ENCODE measurements at places on chromosomes 1 and 21.

- DNase-seq = no peak
Observed at GRCh38 chr1:156136970-156137483, 16.4 kb upstream of the SEMA4A start.

DNA sequence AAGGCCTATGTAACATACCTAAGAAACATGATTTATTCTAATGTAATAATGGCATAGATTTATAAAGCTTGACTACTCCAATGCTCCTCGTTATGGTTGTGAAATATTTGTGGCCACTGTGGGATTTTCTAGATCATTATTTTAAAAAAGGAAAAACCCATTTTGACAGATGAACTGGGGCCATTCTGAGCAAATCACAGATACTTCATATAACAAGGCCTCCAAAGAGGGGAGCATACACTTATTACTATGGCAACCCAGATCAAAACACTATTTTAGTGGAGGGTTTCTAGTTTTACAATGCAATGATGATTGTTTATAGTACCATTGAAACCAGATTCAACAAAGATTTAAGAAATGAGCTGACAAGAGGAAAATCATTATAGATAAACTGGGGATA lies 346.6 kb downstream of the ZNF326 start:
- DNase-seq = no peak

GRCh38 chr1:65817891-65818290 lies 25.2 kb downstream of the PDE4B start:
- no peak for DNase-seq

GRCh38 chr1:195898373-195898772 lies 709.9 kb downstream of the KCNT2 start:
- no peak for DNase-seq

- no peak for DNase-seq
Observed at GRCh38 chr1:87814573-87814972, 485.9 kb downstream of the LMO4 start.

DNA sequence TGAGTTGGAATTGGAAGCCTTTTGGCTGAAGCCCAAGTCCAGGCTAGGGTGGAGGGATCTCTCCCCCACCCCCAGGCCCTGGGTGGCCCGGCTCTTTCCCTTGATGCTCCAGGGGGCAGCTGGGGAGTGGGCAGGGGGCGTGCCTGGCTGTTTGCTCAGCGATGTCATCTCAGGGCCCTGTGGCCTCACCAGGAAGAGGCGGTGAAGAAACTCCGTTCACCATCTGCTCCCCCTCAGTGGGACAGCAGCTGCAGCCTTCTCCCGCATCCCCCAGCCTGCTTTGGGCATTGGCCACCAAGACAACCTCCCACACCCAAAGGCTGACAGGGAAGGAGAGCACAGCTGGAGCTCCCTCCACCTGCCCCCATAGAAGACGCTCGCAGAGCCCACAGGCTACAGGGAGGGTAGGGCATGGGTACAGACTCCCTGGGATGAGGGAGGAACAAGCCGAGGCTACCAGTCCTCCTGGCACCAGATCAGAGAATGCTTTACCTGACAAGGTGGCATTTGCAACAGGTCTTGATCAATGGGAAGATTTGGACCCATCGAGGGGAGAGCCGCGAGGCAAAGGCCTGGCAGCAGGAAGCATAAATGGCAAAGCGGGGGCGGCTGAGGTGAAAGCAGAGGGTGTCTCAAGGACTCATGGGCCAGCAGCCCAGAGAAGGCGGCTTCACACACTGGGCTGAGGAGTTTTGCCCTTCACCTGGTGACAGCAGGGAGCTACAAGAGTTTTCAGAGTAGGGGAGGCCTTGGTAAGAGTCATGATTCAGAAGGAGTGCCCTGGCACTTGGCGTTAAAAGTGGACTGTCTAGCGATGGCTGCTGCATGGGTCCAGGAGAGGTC lies 6.5 kb upstream of the GUCA2A start:
- DNase-seq = no peak

GRCh38 chr1:196148367-196148970 lies 459.8 kb downstream of the KCNT2 start:
- no peak for DNase-seq

DNA sequence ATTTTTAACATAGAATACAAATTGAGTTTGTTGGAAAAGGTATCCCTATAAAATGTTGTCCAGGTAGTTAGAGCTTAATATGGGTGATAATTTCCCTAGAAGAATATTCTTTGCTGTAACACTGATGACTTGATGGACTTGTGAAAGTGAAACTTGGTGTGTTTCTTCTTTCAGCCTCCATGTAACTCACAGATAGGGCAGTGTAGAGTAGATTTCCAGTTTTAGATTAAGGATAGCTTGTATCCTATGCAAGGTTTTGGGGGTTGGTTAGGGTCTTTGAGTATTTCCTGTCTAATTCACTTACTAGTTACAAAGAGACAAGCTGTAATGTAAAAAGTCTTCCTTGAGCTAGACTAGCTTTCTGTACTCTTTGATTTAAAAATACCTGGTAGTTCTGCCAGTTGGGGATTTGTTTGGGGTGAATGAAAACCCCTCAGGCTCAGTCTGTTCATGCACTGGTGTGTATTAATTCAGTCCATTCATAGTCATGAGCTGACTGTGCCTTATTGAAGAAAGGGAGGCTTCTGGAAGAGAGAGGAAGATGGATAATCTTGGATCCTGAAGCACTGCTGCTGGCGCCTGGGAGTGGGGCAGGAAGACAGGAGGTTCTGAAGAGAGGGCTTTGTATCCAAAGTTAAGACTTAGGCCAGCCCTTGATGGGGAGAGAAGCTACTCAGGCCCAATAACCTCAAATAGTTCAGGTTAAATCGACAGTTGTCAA lies 83.6 kb downstream of the CAMTA1 start:
- no peak for DNase-seq

DNA sequence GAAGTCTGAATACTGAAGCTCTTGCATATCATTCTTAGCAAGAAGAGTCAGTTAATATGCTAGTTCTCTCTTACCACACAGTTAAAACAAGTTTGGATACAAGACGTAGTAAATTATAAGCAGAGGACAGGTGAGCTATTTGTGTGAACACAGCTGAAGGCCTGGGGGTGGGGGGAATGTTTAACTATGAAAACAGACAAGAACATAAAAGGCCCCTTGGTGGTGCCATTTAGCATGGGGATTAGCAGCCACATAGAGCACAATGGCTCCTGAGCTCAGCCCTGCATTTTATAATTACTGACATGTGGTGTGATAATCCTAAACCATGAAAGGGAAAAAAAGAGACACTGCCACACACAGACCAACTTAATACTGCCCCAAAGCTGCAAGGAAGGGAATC lies 94.8 kb downstream of the TGFBR3 start:
- no peak for DNase-seq

DNA sequence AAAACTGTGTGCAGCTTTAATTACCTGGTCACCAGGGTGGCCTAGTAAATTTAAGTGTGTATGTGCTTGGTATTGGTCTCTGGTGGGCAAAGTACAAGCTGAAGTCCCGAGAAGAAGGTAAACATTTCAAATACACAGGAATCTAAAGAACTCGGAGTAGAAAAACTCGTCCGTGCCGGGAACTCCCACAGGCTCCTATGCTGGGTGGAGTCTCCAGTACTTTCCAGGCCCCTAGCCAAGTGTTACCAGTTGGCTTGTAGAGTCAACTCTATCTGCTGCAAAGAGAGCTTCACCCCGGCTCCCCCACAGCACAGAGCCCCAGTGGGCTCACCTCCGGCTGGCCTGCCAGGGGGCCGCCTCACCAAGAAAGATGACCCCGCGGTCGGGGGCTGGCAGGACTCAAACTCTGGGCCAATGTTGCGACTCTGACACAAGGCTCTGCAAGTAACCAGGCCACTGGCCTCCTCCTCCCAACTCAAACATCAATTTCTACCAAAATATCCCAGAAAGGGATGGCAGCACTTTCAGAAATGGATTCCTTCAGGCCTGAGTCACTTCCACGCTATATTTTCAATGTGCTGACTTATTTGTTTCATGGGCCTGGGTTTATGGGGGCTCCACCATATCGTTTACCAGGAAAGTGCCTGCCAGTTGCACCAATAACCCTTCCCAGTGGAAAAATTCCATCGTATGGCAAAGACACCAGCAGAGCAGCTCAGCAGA lies 73.9 kb downstream of the SLC66A1 start:
- no peak for DNase-seq

- no peak for DNase-seq
Observed at GRCh38 chr1:230082211-230082610, 15.2 kb downstream of the GALNT2 start.

DNA sequence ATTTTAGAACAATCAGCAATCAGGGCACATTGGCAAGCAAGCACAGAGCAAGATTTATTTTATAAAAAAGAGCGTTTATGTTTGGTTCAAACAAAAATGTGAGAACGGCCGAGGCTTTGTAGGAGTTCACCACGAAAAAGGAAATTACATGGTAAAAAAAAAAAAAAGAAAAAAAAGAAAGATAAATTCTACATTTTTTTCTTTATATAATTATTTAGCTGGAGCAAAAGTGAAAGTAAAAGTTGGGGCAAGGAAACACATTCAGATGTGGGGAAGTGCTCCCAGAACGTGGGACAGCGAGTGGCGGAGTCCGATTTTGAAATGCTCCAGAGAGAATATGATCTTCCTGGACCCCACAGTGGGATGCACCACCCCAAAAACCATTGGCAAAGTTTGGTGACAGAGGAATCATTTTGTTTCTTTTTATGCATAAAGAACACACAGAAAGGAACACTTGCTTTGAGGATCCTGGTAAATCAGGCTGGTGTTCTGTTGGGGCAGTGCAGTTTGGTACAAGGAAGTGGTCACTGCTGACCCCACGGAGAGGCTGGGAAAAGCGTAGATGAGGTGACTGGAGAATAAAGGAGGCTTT lies 16.3 kb upstream of the ATP5PO start:
- DNase-seq = no peak

DNA sequence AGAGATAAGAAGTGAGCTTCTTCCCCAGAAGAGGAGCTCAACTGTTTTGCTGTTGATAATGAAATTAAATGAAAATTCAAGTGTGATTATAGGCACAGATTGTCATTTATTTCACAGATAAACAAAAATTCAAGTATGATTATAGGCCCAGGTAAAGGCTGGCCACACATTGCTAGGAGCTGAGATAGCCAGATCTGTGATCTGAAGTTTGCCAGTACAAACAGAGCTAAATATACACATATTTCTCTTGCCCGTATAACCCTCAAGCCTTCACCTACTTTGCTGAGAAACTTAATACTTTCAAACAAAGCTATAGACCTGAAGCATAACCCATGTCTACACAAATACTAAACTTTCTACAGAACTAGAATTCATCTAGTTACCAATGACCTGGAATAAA lies 31.3 kb upstream of the NRIP1 start:
- DNase-seq = no peak

GRCh38 chr1:110034040-110034450 lies 379 bp upstream of the STRIP1 start:
- no peak for DNase-seq

DNA sequence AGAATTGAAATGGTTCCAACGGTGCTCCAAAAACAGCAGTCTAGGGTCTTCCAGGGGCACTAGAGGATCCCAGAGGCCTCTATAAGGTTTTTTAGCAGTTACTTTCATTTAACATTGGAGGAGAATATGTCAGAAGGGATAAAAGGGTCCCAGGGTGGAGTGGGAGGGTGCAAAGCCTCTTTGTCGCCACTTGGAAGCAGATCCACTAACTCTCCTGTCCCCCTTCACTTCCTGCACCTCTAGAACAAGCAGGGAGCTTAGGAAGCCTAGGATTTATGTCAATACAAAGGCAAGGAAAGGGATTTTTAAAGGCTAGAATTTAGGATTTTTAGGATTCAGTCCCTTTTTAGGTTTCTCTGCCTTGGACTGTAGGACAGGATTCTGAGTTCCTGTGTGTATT lies 8.3 kb downstream of the PCP4L1 start:
- DNase-seq = no peak

DNA sequence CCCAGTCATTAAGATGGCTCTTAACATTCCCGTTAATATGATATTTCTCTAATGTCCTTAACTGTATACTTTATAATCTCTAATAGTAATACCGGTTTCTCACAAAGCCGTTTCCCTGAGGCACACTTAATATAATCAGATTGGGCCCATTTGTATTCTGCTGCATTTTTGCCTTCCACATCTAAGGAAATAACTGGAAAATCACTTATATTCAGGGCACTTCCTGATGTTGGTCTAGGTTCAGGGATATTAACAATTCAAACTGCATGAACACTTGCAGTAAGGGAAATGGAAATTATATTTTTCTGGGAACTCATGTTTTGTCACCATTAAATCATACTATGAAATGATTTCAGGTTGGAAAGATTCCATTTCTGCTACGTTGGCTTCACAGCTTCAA lies 119.8 kb downstream of the TPR start:
- DNase-seq = no peak

DNA sequence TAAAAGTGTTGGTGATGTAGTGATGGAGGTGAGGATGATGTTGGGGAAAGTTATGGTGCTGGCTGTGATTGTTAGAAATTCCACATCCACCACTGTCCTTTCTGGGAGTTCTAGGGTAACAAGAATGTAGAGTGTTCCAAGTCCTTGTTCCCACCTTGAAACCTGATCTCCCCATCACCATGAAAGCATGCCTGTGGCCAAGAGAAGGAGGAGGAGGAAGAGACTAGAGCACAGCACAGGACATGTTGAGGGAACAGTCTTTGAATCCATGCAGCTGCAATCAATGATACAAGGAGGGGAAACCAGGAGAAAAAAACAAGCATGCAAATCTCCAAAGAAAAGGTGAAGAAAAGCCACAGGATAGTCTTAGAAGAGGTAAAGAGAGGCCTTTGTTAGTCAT lies 45.9 kb upstream of the ARTN start:
- DNase-seq = no peak

DNA sequence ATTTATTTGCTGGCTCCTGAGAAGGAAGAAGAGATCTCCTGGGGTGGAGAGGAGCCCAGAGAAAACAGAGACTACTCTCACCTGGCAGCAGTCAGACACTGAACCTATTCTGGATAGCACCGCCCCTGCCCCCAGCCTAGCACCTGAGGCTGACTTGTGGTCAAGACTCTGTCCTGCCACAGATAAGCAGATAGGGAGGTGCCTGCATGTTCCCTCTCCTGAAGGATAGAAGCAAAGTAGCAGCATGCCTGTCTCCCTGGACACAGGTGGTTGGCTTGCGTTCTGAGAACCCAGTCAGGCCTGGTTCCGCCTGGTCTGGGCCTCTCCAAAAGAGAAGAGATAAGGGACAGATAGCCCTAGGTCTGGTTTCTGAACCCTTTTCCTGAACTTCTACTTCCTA lies 1.3 kb upstream of the EFNA3 start:
- no peak for DNase-seq

DNA sequence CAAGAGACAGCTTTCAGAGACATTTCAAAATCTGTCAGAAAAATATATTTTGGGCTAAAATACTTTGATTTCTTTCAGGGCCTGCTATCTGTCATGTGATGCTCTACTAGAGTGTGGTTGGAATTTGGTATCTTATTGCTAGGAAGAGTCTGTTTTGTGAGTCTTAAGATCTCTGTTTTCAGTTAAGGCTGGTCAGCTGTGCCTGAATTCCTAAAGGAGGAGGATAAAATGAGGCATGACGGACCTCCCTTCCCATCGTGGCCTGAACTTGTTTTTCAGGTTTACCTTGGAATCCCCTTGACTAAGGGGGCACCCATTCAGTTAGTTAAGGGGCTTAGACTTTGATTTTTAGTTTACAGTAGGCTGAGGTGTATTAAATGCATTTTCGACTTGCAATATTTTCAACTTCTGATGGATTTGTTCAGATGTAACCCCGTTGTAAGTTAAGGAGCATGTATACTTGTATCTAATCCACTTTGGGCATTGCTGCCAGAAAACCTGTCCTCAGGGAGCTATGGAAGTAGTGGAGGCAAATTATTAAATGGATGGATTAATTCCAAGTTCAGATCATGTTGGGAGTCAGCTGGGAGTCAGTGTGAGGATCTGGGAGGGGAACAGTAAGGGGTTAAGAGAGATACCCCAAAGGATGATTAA lies 18.3 kb downstream of the CAPN2 start:
- DNase-seq = no peak

All from cortex of kidney (tissue), 1 donor.